ENCODE measurements at places on chromosomes 7 and 10. TPM values are rescaled to one million over a fixed set of nuclear protein-coding genes. Genes with fewer than 3 reads are reported as not detected.
A peak's percentile ranks its signal among the peaks of the same experiment; 100 is the strongest.

DNA sequence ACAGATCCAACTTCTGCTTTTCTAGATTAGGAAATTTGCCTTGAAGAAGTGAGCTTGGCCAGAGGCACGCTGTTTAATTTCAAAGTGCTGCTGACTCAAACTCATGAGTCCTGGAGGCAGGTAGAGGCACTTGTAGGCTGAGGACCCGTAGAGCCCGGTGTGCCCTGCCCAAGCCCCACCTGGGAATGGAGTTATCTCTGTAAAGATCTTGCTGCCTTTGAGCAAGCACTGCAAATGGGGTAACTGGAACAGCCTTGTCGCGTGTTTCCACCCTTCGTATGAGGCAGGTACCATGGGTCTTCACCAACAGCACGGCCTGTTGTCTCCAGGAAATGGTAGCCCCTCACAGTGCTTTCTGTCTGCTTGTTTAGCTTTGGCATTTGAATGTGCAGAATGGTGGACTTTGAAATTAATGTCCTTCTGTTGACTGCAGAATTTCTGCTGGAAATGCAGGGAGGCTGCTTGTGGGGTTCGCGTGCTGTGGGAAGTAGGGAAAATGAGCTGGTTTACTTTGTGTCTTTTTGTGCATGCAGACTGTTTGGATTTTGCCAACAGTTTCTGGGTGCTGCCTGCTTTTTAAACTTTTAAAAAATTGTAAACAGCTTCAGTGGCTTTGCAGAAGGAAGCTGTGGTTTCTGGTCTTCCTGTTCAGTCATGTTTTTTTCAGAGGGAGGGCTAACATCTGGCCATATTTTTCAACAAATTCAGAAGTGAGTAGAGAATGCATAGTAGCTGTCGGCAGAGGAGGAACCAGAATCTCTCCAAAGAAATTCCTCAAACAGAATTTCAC, 27.2 kb downstream of the CCM2 start:
- DNase-seq: no peak

DNA sequence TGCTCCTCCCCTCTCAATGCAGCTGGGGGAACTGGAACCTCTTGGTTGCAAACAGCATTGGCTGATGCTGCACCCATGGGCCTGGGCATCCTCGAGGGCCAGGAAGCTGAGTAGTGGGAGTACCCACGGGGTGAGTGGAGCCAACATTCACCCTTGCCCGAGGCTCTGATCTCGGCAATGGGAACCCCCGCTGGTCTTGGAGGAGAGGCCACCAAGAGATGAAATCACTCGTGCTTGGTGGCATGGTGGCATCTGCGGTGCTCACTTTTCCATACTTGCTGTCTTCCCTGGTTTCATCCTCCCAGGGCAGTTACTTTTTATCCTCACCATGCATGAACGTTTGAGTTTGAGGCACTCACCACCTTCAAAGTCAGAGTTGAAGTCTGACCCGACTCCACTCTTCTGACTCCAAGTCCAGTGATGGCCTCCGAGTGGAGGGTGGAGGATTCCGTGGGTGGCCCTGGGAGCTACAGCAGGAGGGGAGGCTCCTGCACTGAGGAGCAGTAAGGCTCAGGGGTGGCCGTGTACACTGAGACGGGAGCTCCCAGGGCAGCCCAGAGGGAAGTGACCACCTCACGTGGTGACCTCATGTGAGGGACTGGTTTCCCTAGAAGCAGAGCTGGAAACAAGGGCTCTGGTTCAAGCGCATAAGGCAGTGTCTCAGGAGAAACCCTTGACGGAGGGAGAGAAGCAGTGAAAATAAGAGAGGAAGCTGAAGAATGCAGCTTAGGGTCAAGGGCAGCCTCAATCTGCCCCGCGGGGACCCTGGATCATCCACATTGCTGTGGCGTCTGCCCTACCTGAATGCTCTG, 349.1 kb downstream of the TCERG1L start:
- DNase-seq: no peak

- DNase-seq: no peak
These were observed 3.5 kb upstream of the SEPTIN7 start for GRCh38 chr7:35797311-35797710.

The FEZF1 gene
- not detected for total RNA-seq

DNA sequence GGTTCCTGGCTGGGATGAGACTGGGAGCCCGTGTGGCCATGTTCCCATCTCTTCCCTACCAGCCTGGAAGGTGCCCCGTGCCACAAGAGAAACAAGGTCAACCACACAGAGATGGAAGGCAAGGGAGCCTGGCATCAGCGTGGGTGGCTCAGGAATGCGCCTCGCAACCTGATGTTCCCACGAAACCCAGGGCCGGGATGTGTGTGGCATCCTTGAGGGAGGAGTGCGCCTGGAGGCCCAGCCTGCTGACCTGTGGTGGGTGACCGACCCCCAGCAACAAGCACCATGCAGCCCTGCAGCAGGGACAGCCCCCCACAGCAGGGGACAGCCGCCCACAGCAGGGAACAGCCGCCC, 267.2 kb downstream of the ELFN1 start:
- no peak for DNase-seq

DNA sequence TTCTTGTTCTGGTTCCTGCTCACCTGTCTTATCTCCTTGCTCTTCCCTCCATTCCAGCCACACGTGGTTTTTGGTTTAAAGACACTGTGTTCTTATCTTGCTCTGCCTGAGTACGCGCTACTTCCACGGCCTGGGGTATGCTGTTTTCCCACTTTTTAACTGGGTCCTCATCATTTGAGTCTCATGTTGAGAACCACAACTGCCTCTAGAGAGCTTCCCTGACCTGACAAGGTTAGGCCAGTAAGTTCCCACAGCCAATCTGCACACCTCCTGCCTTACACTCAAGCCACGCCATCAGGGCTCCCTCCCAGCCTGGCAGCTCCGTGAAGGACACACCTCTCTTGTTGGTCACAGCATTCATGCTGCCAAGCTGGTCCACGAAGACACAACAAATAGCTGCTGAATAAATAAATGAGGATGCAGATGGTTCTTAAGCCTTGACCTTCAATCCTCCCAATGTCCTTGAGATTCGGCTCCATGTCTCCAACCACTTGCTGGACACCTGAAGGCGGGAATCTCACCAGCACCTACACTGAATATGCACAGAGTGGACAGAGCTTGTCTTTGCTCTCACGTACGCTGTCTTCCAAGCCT, 201.7 kb upstream of the KLF14 start:
- DNase-seq: no peak

GRCh38 chr10:91541481-91541880, 91.4 kb downstream of the PPP1R3C start:
- DNase-seq: no peak

GRCh38 chr10:58107506-58107905, 160.2 kb downstream of the IPMK start:
- DNase-seq: no peak

The CALHM1 gene
- total RNA-seq: not detected

The PILRA gene
- total RNA-seq: not detected

DNA sequence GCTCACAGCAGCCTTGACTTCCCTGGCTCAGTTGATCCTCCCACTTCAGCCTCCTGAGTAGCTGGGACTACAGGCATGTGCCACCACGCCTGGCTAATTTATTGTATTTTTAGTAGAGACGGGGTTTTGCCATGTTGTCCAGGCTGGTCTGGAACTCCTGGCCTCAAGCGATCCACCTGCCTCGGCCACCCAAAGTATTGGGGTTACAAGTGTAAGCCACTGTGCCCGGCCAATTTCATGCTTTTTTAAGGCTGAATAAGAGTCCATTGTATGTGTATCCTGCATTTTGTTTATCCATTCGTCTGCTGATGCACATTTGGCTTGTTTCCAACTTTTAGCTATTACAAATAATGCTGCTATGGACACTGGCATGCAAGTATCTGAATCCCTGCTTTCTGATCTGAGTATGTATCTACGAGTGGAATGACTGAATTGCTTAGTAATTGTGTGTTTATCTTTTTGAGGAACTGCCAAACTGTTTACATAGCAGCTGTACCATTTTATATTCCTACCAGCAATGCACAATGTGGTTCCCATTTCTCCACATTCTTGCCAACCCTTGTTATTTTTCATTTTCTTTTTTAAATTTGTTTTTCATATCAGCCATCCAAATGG, 37.3 kb upstream of the TPST1 start:
- DNase-seq: no peak

DNA sequence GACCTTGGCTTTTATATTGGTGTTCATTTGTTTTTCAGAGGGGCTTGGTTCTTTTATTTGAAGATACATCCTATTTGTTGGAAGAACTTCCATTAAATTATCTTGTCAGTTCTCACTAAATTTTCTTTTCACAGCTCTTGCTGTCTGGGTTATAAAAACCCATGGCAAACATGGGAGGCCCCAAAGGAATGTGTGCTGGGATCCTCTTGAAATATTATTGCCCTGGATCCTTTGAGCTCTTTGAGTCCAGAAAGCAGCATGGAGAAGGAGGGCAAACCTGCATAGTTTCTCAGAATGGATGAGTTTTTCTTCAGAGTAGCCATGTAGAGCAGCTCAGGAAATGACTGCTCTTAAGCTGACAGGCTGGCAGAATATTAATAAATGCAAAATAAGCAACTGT, 187.4 kb downstream of the CTTNBP2 start:
- no peak for DNase-seq

The LAMB1 gene
- total RNA-seq: 46.6 TPM

- DNase-seq: no peak
These were observed 7.1 kb downstream of the PI4K2A start for GRCh38 chr10:97647556-97647955.

The LIMK1 gene
- 27.4 TPM for total RNA-seq

The FGFBP3 gene
- total RNA-seq: 0.92 TPM

The SH2B2 gene
- 2.0 TPM for total RNA-seq

- DNase-seq: no peak
These were observed 181.7 kb downstream of the LRMDA start for GRCh38 chr10:75612904-75613684.

- DNase-seq: no peak
These were observed 2.8 kb upstream of the LRMDA start for GRCh38 chr10:75428434-75429158.

- no peak for DNase-seq
These were observed 4.9 kb upstream of the SRRM3 start for GRCh38 chr7:76196786-76197185.

DNA sequence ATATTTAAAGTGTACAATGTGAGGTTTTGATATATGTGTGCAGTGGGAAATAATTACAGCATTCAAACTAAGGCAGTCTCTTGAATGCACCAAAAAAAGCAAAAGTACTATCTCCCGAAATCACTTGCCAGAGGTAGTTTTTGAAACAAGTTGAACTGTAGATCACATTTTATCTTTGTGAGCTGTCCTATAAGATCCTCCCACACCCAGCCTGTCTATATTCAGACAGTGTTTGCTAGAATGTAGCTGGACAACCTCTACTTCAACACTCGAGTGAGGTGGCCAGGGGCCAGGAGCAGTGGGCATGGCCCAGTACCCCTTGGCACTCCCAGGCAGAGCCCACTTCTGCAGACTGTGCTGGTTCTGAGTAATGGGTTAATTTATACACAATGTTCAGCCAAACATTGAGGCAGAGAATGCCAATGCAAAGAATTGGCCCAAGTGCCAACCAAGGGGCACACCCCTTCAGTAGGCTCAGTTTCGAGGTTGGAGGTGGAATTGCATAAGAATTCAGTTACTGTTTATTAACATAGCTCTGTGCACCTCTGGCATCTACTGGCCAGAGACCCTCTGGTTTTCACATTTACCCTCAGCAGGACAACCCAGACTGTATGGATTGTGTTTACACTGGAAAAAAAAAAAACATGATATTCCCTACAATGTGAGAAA, 70.5 kb downstream of the AHR start:
- no peak for DNase-seq

GRCh38 chr7:20906801-20907453, 120.2 kb upstream of the SP8 start:
- DNase-seq: no peak

The DGKI gene
- not detected for total RNA-seq

DNA sequence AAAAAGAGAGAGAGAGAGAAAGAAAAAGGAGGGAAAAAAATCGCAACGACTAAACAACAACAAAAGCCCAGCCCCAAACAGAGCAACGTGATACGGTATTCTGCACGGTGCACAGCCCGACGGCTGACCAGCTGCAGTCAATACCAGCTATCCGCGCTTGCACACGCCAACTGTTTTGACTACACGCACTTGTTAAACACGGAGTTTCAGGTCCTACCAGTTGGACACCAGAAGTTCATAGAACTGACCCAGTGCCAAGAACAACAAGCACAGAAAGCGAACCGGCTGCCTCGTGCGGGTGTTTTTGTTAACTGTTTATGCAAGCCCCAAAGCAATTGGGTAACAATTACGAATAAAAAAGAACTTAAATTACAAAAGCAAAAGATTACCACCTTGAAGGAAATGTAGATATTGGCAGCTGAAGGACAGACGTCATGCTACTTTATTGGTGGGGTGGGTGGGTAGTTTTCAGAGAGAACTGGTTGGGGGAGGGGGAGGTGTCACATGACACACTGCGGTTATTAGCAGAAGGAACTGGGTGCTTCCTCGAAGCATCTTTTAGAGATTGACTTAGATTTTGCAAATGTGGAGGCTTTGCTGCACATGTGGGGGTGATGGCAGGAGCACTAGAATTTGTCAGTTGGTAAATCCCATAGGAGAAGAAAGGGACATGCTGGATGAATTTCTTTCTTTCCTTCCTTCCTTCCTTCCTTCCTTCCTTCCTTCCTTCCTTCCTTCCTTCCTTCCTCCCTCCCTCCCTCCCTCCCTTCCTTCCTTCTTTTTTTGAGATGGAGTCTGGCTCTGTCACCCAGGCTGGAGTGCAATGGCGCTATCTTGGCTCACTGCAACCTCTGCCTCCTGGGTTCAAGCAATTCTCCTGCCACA, 110.6 kb upstream of the EFCAB10 start:
- peak; percentile 90 for DNase-seq
